IPS-NIHi11 (cell line): ENCODE measurements at places on chromosomes 2 and 18.

DNA sequence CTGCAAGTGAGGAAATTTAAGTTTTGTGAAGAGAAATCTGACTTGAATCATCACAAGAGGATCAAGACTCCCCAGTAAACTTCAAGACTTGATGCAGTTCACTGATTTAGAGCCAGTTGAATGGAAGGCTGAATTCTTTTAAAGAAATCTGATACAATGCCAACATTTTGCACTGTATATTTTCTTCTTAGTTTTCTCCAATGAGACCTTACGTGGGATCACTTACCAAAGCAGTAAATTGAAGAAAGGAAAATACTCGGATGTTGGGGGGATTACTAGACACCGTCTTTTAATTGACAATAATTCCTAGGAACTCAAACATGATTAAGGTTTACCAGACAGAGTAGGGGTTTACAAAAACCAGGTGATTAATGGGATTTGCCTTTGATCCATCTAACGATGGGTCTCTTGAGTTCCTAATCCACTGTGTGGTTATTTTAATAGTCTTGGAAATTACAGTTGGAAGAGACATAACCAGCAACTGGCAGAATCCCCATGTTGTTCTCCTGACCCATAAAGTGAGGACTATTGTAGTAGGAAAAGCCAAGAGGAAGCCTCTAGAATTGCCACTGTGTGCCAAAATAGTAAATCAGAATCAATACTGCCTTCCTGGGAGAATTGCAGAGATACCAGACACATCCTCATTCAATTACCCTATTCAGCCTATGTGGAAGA lies 354.5 kb downstream of the PID1 start:
- no peak for DNase-seq

DNA sequence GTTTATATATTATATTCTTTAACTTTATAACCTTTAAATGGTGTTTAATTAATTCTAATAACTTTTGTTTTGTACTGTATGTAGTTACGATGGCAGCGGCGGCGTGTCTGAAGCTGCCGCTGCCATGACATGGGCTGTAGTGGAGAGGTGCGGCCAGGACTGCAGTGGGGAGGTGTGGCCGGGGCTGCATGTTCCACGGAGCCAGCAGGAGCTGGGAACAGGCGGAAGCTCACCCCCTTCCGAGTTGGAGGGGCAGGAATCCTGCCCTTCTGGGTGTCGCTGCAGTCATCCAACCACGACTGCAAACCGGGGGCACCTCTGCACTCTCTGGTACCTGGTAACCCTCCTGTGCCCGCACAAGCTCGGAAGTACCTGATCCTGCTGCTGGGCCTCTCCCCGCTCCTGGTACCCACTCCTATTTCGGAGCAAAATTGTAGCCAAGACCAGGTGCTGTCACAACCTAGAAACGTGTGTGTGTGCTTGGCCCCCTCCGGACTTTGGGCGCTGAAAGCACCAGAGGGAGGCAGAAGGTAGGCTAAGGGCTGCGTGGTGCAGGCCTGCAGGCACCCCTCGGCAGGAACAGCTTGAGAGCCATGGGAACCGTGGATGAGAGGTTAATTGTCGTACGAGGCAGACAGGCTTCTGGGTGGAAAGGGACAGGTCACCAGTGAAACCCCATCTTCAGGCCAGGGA lies 1329.7 kb upstream of the SLC39A10 start:
- no peak for DNase-seq

- DNase-seq, result no peak
Measured at GRCh38 chr2:216657086-216657855, 24.1 kb downstream of the IGFBP2 start.

- DNase-seq, result no peak
Measured at GRCh38 chr2:238811293-238811692, 36.6 kb upstream of the TWIST2 start.

GRCh38 chr2:53964257-53964952 lies 6.4 kb downstream of the PSME4 start:
- DNase-seq, result no peak

GRCh38 chr2:146632707-146633106 lies 1212.1 kb upstream of the ACVR2A start:
- DNase-seq, result no peak

DNA sequence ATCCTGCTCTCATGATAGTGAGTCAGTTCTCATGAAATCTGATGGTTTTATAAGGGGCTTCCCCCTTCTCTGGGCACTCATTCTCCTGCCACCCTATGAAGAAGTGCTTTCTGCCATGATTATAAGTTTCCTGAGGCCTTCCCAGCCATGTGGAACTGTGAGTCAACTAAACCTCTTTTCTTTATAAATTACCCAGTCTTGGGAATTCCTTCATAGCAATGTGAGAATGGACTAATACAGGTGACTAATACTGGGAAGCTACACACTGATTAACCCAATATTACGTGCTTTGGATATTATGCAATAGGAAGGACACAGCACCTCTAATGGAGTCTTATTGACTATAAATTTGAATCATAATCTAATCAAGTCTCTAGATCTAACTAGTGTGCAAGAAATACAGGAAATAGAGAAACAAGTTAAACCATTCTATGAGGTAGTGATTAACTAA lies 107.2 kb upstream of the ETAA1 start:
- DNase-seq, result no peak

DNA sequence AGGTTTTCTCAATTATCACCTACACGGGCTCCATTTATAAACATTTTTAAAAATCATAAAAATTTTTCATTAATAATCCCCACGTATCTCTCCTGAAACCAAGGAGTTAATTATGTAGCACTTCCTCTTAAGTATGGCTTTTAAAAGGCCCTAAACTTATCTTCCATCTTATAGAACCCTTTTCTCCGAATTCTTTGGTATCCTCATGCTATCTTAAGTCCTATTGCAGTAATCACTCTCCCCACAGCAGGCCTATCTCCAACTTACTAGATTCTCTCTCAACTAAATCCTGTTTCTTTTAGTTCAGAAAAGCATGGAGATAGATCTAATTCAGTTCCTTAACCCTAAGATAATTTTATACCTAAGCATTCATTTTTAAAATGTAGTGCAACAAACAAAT lies 26.2 kb downstream of the RPRD1A start:
- DNase-seq, result no peak

- no peak for DNase-seq
Measured at GRCh38 chr18:65990174-65990690, 239.4 kb downstream of the CDH7 start.

DNA sequence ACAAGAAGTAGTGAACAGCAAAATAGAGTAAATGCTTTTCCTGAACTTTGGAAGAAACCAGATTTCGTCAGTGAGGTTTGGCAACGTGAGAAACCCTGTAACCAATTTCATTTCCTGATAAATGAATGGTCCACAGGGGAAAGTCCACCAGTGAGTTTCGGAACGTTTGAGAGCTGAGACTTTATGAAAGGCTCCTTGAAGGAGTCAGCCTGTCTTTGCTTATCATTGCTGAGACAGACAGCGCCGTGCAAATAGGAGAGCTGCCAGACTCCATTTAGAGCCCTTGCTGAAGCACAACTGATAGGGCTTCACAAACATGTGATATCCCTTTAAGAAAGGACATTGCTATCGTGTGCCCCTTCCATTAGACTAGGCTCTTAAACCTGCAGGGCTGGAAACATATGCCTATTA lies 121.8 kb upstream of the SMAD7 start:
- DNase-seq, result no peak

GRCh38 chr2:422676-423435 lies 135.0 kb upstream of the ALKAL2 start:
- no peak for DNase-seq
